ENCODE measurements at places on chromosomes 4 and X.

DNA sequence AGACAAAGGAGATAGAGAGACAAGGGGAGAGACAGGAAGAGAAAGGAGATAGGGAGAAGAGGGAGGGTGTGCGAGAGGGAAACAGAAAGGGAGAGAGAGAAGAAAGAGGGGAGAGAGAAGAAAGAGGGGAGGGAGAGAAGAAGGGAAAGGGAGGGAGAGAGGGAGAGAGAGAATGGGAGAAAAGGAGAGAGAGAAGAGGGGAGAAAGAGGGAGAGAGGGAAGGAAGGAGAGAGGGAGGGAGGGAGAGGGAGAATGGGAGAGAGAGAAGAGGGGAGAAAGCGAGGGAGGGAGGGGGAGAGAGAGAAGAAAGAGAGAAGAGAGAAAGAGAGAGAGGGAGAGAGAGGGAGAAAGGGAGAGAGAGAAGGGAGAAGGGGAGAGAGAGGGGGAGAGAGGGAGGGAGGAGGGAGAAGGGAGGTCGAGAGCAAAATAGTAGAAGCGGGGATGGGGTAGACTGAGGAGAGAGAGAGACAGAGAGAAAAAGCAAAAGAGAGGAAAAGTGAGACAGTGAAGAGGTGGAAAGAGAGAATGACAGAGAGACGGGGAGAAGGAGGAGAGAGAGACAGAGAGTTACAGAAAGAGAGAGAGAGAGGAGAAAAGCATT is 218.2 kb downstream of the DHRSX start:
- DNase-seq, result no peak

DNA sequence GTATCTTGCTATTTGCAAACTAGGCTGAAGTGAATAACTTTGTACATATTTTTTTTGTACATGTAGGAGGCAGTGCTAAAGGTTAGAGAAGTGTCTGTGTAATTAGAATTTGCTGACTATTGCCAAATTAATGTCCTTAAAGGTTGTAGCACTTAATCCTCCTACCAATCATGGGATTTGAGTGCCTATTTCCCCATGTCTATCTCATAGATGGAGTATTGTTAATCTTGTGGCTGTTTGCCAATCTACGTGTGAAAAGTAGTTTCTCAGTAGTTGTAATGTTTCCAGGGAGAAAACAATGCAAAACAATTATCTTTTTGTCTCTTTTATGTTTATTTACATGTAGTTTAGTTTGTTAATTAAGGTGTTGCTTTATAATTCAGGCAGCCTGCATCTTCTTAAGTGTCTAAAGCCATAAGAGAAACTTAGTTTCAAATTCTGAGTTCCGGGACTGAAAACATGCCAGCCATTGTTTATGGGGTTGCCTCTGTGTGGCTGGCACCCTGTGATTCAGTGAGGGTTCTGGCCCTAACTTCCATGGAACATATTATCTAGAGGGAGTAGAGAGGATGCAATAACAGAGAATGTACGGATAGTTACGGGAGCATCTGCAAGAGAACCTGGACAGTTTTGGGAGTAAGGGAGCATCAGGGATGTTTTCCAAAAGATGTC is 142.4 kb downstream of the KLHL8 start:
- no peak for DNase-seq

DNA sequence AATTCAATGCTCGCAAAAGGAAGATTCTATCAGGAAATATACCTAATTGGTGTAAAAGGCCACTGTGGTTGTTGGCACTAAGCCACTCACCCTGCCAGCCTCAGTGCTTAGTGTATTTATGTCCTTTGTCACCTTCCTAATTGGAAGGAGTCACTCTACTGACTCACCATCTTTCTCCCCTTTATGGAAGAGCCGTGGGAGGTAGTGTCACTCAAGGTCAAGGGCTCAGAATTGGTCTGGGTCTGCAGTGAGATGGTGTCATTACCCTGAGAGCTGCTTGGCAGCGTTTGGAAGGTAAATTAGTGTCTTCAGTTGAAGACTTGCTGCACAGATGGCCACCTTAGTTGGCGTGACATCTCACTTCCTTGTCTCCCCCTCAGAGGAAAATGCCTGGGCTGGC is 41.7 kb upstream of the CDKN2AIP start:
- DNase-seq, result no peak

DNA sequence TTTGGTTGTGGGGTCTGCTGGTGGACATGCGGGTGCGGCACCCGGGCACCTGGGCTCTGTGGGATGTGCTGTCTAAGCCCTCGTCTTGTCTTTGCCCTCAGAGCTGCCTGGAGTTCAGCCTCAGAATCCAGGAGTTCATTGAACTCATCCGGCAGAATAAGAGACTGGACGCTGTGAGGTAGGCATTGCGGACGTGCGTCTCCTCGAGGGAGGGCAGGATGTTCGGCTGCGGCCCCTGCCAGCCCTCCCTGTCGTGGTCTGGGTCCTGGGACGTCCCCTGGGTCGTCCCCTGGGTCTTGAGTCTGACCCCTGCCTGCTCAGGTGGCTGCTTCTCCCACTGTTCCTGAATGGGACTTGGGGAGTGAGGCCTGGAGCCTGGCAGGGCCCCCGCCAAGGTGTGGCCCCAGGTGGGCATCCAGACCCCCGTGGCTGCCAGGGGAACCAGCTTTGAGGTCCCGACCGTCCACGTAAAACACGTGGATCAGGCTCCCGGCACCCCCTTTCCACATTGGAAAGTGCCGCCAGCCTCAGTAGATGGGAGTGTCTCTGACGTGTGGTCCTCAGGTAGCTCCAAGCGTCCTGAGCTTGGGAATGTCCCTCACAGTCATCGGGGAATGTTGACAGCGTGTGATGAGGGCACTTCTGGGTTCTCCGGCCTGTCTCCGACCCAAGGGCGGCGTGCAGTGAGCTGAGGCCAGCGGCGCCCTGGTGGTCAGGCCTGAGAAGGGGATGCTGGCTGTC is 19.3 kb upstream of the UVSSA start:
- no peak for DNase-seq

GRCh38 chrX:13223868-13224567 is 95.8 kb downstream of the ATXN3L start:
- DNase-seq, result peak; percentile 81

DNA sequence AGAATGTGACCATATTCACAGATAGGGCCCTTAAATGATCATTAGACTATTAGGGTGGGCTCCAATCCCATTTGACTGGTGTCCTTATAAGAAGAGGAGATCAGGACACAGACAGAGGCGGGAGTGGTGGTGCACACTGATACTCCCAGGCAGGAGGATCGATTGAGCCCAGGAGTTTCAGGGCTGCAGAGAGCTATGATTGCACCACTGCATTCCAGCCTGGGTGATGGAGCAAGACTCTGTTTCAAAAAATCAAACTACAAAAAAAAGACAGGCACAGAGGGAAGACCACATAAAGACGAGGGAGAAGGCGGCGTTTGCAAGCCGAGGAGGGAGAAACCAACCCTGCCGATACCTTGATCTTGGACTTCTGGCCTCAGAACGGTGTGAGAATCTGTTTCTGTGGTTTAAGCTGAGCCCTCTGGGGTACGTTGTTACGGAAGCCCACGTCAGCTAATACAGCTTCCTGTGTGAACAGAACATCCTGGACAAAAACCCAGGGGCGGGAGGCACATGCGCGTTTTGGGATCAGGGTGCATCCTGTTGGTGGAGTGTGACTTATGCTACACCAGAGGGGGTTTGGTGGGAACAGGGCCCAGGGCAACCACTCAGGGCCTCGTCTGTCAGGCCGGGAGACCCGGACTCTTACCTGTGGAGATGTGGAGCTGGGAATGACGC is 211.8 kb upstream of the PSAPL1 start:
- no peak for DNase-seq

- no peak for DNase-seq
These were observed 1.2 kb downstream of the FOXR2 start for GRCh38 chrX:55624403-55624802.

DNA sequence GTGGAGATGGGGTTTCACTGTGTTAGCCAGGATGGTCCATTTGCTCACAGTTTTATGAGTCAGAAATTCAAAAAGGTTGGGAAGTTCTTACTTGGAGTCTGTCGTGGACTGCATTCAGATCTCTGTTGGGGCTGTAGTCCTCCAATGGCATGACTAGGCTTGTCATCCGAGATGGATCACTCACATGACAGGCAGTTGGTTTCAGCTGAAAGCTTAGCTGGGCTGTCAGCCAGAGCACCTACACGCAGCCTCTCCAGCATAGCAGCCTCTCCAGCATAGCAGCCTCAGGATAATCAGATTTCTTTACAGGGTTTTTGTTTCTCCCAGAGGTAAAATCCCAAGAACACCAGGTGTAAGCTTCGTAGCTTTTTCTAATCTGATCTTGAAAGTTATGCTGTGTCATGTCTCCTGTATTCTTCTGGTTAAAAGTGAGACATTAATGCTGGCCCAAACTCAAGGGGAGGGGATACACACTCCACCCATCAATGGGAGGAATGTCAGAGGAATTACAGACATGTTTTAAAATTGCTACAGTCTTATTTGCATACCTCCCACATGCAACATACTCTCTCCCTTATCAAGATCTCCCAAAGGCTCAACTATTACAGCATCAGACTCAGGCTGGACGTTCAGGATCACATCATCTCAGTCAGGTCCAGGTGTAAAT is 31.6 kb upstream of the SOD3 start:
- DNase-seq, result no peak

DNA sequence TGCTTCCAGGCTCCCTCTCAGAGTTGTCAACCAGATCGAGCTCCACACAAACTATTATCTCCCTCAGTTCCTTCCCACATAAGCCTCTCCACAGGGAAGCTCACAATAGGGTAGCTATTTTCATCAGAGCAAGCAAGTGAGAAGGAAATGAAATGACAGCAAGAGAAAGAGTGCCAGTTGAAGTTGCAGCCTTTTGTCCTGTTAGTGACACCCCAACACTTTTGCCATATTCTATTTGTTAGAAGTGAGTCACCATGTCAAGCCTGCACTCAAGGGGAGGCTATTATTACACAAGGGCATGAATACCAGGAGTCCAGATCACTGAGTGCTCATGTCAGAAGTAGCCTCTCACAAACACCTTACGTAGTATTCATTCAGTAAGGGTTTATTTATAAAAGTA is 266.3 kb upstream of the NOCT start:
- no peak for DNase-seq

DNA sequence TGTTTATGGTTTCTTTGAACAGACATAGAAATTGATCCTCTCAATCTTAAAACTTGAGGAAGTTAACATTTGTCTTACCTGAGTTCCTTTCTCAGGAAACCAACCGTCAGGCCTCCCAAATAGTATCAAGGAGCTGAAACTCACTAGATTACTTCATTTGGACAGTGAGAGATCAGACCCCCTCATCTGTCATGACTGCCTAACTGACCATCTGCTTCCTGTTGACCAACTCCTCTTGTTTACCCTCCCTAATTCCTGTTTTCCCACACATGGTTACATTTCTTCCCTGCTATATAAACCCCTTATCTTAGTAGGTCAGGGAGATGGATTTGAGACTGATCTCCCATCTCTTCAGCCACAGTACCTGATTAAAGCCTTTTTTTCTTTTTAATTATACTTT is 46.2 kb upstream of the NMU start:
- no peak for DNase-seq

- peak; percentile 44 for DNase-seq
These were observed 31.1 kb downstream of the F11 start for GRCh38 chr4:186297013-186297645.

GRCh38 chr4:30837131-30837539 is 117.0 kb downstream of the PCDH7 start:
- no peak for DNase-seq

Data from fibroblast of skin of left quadriceps (primary cell).